Tracheal epithelial cell (primary cell): ENCODE measurements at places on chromosomes 11 and 22. TPM values are rescaled to one million over a fixed set of nuclear protein-coding genes. Genes with fewer than 3 reads are reported as not detected.

The CNIH2 gene
- not detected in 2 replicates for total RNA-seq

The OR52W1 gene
- total RNA-seq, result not detected in 2 replicates

The SYCE3 gene
- not detected in 2 replicates for total RNA-seq

The TSSK2 gene
- total RNA-seq, result not detected in 2 replicates

The SLC22A9 gene
- not detected in 2 replicates for total RNA-seq

The MOGAT2 gene
- total RNA-seq, result not detected in 2 replicates

The CRYBA4 gene
- not detected in 2 replicates for total RNA-seq

The DLG2 gene
- total RNA-seq, result 0.48 and 0.85 TPM in 2 replicates

The ATG2A gene
- 11.7 and 13.5 TPM in 2 replicates for total RNA-seq

The GNG3 gene
- not detected in 2 replicates for total RNA-seq

The WNT7B gene
- total RNA-seq, result 10.1 and 18.5 TPM in 2 replicates

The OR8U1 gene
- not detected in 2 replicates for total RNA-seq

The DDI1 gene
- total RNA-seq, result not detected in 2 replicates

The HTR3A gene
- 0.21 TPM in 1 of 2 replicates, not detected in the other for total RNA-seq

The CTR9 gene
- 20.7 and 21.5 TPM in 2 replicates for total RNA-seq

The SLC6A5 gene
- total RNA-seq, result not detected in 2 replicates

The TREH gene
- total RNA-seq, result not detected in 2 replicates

The HBG1 gene
- not detected in 2 replicates for total RNA-seq

The SMDT1 gene
- 3.9 and 4.7 TPM in 2 replicates for total RNA-seq

The SMIM35 gene
- under 0.01 TPM in 1 of 2 replicates, not detected in the other for total RNA-seq

The GLB1L2 gene
- 2.6 and 4.3 TPM in 2 replicates for total RNA-seq
